ENCODE measurements at places on chromosomes 2 and 18.
A peak's percentile ranks its signal among the peaks of the same experiment; 100 is the strongest.

DNA sequence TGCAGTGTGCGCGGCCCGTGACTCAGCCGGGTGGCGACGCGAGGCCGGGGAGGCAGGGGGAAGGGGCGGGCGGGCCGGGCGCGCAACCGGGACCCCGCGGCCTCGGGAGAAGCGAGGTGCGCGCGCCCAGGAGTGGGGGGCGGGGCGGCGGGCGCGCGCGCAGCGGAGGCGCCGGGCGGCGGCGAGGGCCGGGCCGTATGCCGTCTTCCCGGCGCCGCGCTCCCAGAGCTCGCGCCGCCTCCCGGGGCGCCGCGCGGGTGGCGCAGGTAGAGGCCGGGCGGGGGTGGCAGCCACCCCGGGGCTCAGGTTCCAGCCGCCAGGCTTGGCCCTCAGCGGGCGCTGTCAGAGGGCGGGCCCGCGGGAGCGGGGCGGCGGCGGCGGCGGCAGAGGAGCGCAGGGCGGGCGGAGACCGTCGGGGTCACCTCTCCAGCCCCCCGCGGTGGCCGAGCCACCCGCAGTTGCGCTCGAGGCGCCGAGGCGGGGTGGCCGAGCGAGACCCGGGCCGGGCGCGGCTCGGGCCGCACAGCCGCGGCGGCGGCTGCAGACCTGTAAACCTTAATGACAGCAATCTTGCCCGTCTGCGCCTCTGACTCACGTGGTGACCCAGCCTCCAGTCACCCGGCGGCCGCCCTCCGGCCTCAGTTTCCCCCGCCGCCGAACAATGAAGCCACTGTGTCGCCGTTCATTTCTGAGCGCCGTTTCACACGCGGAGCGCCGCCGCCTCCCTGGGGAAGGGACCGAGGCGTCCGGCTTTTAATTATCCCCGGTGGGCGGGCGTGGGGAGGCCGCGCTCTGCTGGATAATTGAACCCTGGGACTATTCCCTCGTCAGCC, 25.3 kb upstream of the SMAD7 start:
- DNase-seq, result peak; percentile 61

DNA sequence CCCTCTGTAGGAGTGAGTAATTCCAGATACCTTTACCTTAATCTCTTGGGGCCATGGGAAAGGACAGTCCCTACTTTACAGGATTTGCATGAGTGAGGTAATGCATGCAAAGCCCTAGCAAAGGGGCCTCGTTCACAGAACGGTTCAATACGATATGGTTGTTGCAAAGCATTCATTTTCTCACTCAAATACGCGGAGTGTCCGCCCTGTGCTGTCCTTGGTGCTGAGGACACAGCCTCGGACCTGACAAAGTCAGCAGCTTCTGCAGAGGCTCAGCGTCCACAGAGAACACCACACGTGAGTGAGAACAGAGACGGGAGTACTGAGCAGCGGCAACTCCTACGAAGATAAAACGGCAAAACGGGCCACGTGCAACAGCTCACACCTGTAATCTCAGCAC, 125.7 kb downstream of the EIPR1 start:
- no peak for DNase-seq

- DNase-seq, result no peak
Measured at GRCh38 chr18:47883771-47884413, 46.6 kb downstream of the SMAD2 start.

DNA sequence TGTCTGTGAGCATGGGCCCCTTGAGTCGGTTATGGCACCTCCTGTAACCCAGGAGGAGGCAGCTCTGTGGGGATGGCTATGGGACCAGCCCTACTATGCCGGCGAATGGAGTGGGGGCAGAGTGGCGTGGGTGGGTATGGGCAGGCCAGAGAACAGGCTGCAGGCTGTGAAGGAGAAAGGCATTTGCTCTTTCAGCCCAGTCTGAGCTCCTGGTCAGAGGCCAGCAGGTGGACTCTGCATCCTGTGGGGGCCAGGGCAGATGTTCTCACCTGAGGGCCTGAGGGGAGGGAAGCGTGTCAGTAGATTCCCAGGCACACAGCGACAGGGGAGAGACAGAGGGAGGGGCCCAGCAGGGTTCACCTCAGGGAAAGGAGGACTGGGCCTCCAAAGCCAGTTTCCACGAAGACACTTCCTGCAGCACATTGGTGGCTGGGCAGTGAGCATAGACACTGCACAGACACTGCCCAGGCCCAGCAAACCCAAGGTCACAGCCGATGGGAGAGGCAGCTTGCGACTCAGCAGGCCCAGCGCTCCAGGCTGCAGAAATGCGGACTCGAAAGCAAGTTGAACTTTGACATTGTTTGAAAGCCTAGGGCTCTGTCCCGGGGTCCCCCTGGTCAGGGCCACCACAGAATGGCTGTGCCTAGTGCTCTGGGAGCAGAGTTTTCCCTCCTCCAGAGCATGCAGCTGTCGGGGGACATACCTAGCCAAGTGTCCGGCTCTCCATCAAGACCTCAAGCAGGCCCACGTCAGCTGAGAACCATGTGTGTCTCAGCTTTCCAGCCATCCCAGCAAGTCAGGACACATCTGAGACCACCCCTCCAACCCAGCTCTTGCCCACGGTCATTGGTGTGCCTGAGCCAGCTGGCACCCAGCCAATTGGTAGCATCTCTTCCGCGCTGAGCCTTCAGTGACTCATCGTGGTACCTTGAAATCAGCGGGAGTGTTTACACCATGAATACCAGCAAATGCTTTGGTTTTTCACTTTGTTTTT, 53.8 kb downstream of the TGOLN2 start:
- DNase-seq, result no peak

- no peak for DNase-seq
Measured at GRCh38 chr18:26471027-26471426, 77.3 kb downstream of the KCTD1 start.

DNA sequence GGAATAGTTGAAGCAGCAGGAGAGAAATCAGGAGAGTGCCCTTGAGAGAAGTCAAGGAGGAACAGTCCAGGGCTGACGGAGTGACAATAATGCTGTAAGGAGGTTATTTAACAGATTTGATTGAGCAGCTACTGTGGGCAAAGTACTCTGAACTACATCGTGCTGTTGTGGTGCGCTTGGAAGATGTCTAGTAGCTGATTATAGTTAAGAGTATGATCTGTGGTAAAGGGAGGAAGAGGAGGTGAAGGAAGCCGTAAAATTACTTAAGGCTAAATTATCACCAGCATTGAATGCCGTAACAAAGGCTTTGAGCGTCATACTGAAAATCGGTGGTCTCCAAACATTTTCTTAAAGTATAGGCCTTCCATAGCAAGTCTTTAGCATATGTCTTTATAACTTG, 4.5 kb downstream of the PCBP1 start:
- no peak for DNase-seq

DNA sequence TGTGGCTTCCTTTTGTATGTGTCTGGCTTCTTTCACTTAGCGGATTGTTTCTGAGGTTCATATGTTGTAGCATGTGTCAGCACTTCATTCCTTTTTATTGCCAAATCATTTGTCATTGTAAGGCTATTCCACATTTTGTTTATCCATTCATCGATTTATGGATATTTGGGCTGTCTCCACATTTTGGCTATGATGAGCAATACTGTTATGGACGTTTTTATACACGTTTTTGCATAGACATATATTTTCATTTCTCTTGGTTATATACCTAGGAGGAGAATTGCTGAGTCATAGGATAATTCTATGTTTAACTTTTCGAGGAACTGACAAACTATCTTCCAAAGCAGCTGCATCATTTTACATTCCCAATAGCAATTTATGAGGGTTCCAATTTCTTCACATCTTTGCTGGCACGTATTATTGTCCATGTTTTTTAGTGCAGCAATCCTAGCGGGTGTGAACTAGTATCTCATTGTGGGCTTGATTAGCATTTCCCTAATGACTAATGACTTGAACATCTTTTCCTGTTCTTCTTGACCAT, 48.1 kb upstream of the TBC1D8 start:
- no peak for DNase-seq

- DNase-seq, result no peak
Measured at GRCh38 chr18:58562999-58563667, 65.8 kb downstream of the ALPK2 start.

DNA sequence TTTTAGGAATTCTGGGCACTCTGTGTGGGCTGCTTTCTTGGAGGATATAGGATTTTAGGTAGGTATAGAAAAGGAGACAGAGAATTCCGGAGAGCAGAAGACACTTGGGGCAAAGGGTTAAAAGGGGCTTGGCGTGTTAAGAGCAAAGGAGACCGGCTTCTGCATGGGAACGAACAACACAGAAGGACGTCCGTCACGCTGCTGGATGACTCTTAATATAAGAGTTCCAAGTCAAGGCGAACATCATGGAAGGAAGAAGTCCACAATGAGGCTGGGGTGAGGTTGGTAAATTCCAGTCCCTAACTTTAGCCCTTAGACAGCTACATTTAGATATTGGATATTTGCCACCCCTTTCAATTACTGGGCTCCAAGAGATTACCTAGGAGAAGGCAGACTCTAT, 15.9 kb upstream of the SLC20A1 start:
- no peak for DNase-seq

DNA sequence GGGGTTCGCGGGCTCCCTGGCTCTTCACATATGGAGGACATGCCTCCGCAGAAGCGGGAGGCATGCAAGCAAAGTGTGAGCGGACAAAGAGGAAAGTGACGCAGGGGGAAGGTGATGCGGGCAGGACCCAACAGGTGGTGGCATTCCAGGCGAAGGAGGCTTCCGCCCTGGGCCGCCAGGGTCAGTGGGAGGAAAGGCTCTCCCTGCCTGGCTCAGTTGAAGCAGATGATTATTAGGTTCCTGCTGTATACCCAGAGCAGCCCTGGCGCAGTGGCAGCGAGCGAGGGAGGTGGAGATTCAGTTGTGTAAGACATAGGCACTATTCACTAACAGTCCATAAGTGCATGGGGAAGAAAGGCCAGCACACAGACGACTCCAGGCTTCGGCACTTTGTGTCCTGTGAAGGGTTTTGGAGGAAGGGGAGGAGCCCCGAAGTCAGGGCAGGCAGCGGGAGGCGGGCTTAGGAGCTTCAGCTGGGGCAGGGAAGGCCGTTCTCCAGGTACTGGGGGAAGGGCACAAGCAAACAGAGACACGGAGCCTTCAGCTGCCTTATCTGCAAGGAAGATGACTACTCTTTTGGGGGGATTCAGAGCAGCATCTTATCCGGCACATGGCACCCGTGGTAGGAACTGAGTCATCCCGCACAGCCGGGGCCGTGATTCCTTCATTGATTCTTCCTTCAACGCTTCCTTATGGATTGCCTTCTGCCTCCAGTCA, 89.8 kb downstream of the TGOLN2 start:
- no peak for DNase-seq

- no peak for DNase-seq
Measured at GRCh38 chr18:12092398-12093229, 1.0 kb upstream of the ANKRD62 start.

DNA sequence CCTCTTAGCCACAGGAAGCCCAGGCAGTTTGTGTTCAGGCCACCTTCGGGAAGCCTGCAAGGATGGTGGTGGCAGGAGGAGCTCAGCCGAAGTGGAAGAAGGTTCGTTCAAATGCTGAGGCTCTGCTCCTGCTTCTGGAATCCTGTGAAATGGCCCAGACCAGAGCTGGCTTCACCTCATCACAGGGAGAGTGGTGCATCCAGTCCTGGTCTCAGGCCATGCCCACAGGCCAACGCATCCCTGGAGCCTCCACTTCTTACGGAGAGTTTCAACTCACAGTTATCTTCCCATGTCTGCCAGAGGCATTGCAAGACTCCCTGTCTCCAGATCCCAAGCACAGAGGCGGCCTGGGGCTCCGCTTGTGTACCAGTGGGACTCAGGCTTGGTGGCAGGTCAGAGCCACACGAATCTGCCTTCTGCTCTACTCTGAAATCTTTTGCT, 82.3 kb downstream of the NDUFA10 start:
- no peak for DNase-seq

DNA sequence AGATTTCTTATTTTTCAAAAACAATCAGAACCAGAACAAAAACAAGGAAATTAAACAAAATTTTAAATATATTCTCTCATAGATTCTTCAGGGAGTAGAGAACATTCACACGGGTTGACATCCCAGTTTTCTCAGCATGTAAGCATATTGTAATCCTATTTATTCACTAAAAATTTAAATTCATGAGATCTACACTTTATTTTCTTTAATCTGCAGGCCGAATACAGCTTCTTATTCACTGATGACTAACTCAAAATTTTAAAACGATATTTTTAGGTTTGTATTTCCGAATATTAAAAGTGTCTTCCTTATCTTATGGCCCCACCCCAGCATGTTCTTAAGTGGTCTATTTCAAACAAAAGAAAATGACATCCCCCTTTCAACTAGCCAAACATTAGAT, 262.4 kb downstream of the MEIS1 start:
- no peak for DNase-seq

GRCh38 chr2:112633708-112634107, 12.0 kb upstream of the SLC20A1 start:
- DNase-seq, result no peak

GRCh38 chr18:32303400-32303799, 113.6 kb downstream of the MEP1B start:
- DNase-seq, result no peak

DNA sequence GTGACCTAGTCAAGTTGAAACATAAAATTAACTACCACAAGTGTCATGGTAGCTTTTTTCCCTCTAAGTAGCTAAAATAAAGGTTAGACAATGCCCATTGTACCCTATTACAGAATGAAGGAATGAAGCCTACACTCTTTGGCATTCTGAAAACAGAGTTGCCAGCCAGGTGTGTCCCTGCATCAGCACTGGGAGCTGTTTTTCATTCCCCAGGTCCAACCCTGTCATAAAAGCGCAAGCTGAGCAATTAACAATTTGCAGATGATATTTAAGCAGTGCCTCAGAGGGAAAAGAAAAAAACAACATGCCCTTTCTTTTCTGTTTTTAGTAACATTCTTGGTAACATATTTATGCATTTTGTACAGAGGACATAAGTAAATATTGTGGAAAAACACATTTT, 46.8 kb upstream of the MGAT4A start:
- DNase-seq, result no peak

- DNase-seq, result peak; percentile 4
Measured at GRCh38 chr2:196337208-196337953, 166.0 kb upstream of the STK17B start.

All from CD14-positive monocyte (primary cell).